ENCODE measurements at places on chromosomes 2 and 18.
A peak's percentile ranks its signal among the peaks of the same experiment; 100 is the strongest.

GRCh38 chr2:229037621-229038020, 233.5 kb downstream of the PID1 start:
- no peak for DNase-seq
- no peak overlapping the region for H3K4me3 ChIP-seq
- no peaks in the 10 kb centered on the region for H3K36me3 ChIP-seq
- peaks cover 1% of the 10 kb centered on the region for H3K27me3 ChIP-seq
- H3K27ac ChIP-seq = no peak overlapping the region
- H3K4me1 ChIP-seq = no peaks in the 10 kb centered on the region

GRCh38 chr2:216275890-216276289, 96.4 kb downstream of the MARCHF4 start:
- H3K36me3 ChIP-seq = no peaks in the 10 kb centered on the region
- H3K27me3 ChIP-seq = peaks cover 49% of the 10 kb centered on the region
- H3K4me1 ChIP-seq = peaks cover 10% of the 10 kb centered on the region
- H3K27ac ChIP-seq = no peak overlapping the region

- no peak overlapping the region for H3K27ac ChIP-seq
- no peak for DNase-seq
- peaks cover 12% of the 10 kb centered on the region for H3K4me1 ChIP-seq
Measured at GRCh38 chr2:133855526-133855925, 287.3 kb upstream of the NCKAP5 start.

- no peaks in the 10 kb centered on the region for H3K27me3 ChIP-seq
- no peak for DNase-seq
- H3K4me3 ChIP-seq = no peak overlapping the region
- H3K36me3 ChIP-seq = no peaks in the 10 kb centered on the region
- H3K27ac ChIP-seq = no peak overlapping the region
Measured at GRCh38 chr2:78065366-78065765, 543.2 kb upstream of the LRRTM4 start.

DNA sequence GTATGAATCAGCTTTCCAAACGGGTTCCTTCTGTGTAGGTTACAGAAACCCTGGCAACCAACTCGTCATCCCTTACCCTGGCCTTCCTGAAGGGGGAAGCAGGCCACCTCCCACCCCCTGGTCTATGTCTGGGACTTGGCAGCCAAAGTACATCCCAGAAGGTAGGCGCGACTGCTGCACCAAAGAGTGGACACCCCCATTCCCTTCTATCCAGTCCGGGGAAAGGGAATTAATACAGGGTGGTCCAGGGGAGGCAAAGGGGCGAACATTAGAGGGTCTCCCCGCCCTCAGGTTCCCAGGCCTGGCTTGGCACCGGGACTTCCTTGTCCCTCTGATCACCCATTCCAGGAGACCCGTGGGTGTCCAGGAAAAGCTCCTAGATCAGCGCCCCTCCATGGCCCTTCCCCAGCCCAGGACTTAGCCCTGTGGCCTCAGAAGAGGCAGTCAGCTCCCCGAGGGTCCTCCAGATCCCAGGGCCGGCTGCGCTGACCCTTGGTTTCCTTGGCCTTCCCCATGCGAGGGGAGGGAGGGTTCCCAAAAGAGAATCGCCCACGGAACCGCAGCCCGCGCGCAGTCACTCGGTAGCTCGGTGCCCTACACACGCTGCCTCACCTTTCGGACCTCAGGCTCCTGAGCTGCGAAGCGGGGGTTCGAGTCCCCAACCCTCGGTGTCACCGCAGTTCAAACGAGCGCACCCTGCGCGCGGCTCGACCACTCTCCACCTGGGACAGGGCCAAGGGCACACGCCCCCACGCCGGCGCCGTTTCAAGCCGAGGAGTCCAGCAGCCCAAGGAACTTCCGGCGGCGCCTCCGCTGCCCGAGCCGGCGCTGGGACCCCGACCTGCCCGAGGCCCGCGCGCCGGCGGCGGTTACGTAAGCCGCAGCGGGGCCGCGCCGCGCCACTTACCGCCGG, at the start of gene PER2:
Gene PER2 (minus strand): TSS at position 874 of the 913 bp plus-strand sequence. CDS start 10,674 bp downstream, outside the sequence.
- peak within 1 kb of the TSS; percentile 42 for H3K27ac ChIP-seq
- H3K4me3 ChIP-seq = peak within 1 kb of the TSS; percentile 89
- no peaks in the 10 kb centered on the region for H3K27me3 ChIP-seq

DNA sequence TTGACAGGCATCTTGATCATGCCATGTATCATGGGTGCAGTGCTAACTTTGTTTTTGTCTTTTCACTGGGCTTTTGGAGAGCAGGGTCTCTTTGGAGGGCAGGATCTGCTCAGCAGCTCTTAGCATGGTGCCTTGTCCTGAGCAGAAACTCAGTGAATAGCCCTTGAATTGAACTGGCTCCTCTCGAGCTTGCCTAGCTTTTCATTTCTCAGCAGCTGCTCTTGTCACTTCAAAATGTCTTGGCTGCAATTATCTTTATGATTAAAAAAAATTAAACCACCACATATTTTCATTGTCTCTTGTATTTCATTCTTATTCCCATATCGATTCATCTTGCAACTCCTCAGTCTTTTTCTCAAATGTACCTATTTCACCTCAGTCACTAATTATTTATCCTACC, 50.5 kb downstream of the CCDC85A start:
- no peak overlapping the region for H3K4me3 ChIP-seq
- H3K27me3 ChIP-seq = peaks cover 3% of the 10 kb centered on the region
- H3K4me1 ChIP-seq = no peaks in the 10 kb centered on the region
- no peak overlapping the region for H3K27ac ChIP-seq
- no peaks in the 10 kb centered on the region for H3K36me3 ChIP-seq

DNA sequence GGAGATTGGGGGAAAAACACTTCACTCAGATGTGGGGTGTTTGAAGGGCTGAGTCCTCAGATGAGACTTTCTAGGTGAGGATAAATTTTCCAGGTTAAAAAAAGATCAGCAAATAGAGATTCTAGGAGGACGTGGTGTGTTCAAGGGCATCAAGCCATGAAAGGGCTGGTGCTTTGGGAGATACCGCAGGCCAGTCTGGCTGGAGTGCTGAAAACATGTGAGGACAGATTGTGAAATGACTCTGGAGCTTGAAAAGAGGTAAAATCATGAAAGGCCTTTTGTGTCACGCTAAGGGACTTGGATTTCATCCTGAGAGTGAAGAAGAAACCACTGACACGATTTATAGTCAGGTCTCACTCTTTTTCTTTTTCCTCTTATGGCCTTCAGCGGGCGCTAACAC, 320.5 kb downstream of the DPP10 start:
- no peaks in the 10 kb centered on the region for H3K27me3 ChIP-seq
- H3K27ac ChIP-seq = no peak overlapping the region

DNA sequence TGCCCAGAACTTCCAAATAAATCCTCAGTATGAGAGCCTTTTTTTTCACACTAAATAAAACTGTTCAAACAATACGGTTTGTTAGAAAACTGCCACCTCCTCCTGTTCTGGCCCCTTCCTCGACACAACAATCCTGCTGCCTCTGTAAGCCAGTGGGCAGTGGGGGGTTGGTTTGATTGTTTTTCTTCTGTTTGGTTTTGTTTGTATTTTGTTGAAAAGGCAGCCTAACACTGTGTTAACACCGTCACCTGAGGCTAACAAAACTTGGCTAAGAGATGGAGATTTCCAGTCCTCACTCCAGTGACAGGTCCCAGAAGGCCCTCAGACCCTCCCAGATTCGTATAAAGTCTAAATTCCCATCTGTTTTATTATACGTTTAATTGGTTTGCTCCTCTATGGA, 402.1 kb downstream of the ZNF521 start:
- peaks cover 6% of the 10 kb centered on the region for H3K36me3 ChIP-seq
- no peak overlapping the region for H3K4me3 ChIP-seq
- no peaks in the 10 kb centered on the region for H3K27me3 ChIP-seq
- peaks cover 44% of the 10 kb centered on the region for H3K4me1 ChIP-seq
- peak overlapping the region; percentile 84 for H3K27ac ChIP-seq

DNA sequence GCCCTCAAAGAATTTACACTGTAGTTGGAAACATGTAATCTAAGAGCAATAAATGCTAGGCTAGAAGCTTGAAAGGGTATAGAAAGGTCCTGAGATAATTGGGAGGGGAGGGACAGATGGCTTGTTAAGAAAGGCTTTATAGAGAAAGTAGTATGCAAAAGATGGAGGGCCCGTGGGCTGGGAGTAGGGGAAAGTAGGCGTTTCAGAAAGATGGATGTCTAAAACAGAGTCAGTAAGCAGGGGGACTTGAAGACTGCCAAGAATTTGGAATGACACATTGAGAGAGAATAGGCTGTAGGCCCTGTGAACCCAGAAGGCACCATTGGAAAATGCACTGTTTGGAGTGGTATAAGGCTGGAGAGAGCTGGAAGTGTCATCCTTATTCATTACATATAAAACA, 822 bp downstream of the PSMG2 start:
- peaks cover 38% of the 10 kb centered on the region for H3K36me3 ChIP-seq
- peak overlapping the region; percentile 1 for H3K27ac ChIP-seq
- H3K4me3 ChIP-seq = peak overlapping the region; percentile 99
- no peak for DNase-seq

GRCh38 chr2:205714789-205715720, 32.8 kb downstream of the NRP2 start:
- no peak for DNase-seq
- H3K27me3 ChIP-seq = peaks cover 2% of the 10 kb centered on the region
- H3K4me3 ChIP-seq = peak overlapping the region; percentile 7
- H3K4me1 ChIP-seq = peaks cover 66% of the 10 kb centered on the region
- H3K27ac ChIP-seq = peak overlapping the region; percentile 78

DNA sequence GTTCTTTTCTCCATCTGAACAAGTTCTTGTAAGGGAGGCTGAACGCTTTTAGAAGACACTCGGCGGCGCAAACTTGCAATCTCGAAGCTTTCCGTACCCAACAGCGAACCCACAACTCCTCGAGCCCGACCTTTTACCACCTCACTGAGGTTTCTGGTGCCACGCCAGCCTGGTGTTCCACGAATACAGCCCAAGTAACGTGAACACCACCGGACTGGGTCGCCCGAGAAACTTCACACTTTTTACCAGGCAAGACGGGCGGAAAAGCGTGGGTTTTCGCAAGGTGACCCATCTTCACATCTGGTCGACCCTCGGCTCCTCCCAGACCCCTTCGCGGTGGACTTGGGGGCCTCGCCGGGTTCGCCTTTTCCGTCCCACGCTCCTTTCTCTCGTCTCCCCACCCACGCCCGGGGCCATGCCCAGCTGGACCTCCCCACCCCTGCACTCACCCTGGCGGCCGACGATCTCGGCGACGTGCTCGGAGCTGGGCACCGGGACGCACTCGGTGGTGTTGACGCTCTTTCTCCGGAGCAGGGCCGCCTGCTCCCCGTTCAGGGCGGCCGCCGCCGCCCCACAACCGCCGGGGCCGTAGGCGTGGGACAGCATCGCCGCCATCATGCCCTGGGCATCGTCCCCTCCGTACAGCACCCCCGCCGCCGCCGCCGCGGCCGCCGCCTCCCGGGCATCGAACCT, 1.2 kb downstream of the MEX3C start:
- peaks cover 10% of the 10 kb centered on the region for H3K36me3 ChIP-seq
- H3K27me3 ChIP-seq = no peaks in the 10 kb centered on the region
- H3K4me3 ChIP-seq = peak overlapping the region; percentile 88
- H3K4me1 ChIP-seq = peaks cover 40% of the 10 kb centered on the region
- H3K27ac ChIP-seq = peak overlapping the region; percentile 99
- peak; percentile 37 for DNase-seq

- peak overlapping the region; percentile 5 for H3K27ac ChIP-seq
- peaks cover 12% of the 10 kb centered on the region for H3K4me1 ChIP-seq
- H3K4me3 ChIP-seq = no peak overlapping the region
- H3K36me3 ChIP-seq = no peaks in the 10 kb centered on the region
- H3K27me3 ChIP-seq = peaks cover 5% of the 10 kb centered on the region
- no peak for DNase-seq
Measured at GRCh38 chr18:1998121-1998520, 573.2 kb downstream of the METTL4 start.

DNA sequence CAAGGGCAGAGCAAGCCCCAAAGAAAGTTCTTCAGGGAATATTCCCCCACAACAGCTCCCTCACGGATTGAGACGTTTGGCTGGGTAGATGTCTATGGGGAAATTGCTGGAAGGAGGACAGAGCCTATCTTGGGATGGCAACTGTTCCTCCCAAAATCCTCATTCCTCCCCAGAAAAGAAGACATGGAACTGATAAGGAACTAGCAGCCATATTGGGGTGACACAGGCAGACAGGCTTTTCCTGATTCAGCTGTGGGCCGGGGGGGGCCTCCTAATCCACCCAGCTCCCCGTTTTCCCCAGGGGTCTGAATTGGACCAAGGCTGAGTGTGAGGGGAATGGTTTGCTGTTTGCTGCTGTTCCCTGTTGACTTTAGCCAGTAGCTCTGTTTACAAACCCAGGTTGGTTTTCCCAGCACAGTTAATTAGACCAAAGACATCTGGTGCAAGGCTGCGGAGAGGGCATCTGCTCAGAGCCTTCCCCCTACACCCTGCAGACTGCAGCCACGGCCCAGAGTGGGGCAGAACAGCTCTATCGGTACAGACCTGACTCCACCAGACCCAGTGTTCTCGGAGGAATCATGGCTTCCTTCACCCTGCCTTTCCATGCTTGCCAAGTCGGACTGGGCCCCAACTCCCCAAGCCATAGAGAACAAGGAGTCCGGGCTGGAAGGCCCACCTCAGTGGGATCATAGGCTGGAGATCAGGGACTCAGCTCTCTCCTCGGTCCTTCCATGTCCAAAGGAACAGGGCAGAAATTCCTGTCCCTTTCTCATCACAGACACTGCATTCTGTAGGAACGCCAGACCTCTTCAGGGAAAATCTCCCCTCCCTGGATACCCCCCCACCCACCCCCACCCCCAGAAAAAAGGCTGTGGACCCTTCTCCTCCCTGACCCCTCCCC, 1.7 kb upstream of the PKDCC start:
- H3K4me3 ChIP-seq = peak overlapping the region; percentile 89
- H3K4me1 ChIP-seq = peaks cover 77% of the 10 kb centered on the region
- peaks cover 4% of the 10 kb centered on the region for H3K36me3 ChIP-seq
- H3K27ac ChIP-seq = peak overlapping the region; percentile 95
- peaks cover 59% of the 10 kb centered on the region for H3K27me3 ChIP-seq

DNA sequence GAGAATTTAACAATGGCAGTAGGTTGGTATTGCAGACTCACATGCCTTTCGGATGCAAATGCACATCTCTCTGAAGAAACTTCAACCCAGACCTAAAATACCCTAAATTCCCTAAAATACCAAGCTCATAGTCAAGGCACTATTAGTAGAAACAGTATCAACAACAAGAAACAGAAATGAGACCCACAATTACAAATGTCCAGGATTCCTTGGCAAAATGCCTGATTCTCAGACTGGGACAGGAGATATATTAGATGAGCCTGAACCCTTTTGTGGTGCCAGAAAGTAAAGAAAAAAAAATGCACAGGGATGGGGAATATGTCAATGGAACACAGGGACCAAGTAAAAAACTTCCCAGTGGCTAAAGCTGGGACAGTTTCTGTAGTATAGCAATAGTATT, 77.2 kb downstream of the NAT8 start:
- no peak for DNase-seq
- H3K4me1 ChIP-seq = no peaks in the 10 kb centered on the region
- peaks cover 31% of the 10 kb centered on the region for H3K36me3 ChIP-seq
- no peaks in the 10 kb centered on the region for H3K27me3 ChIP-seq
- no peak overlapping the region for H3K4me3 ChIP-seq

DNA sequence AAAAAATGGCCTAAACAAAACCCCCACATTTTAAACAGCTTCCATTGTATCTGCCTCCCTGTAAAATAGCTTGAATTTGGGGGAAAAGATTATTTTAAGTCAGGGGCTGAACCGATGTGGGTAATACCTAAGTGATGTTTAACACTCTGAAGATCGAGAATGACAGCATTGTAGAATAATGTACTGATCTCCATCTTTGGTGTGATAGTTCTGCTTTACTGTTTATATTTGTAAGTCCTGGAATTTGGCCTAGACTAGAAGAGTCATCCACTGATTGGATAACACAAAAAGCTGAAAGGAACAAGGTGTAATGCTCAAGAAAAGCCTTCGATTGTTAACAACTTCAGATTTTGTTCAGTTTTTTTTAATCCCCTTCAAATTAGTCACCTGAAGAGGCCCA, 53.8 kb upstream of the CCDC68 start:
- H3K27ac ChIP-seq = no peak overlapping the region
- no peaks in the 10 kb centered on the region for H3K36me3 ChIP-seq
- H3K27me3 ChIP-seq = no peaks in the 10 kb centered on the region
- no peak overlapping the region for H3K4me3 ChIP-seq
